ENCODE measurements at places on chromosomes 1 and 21.

DNA sequence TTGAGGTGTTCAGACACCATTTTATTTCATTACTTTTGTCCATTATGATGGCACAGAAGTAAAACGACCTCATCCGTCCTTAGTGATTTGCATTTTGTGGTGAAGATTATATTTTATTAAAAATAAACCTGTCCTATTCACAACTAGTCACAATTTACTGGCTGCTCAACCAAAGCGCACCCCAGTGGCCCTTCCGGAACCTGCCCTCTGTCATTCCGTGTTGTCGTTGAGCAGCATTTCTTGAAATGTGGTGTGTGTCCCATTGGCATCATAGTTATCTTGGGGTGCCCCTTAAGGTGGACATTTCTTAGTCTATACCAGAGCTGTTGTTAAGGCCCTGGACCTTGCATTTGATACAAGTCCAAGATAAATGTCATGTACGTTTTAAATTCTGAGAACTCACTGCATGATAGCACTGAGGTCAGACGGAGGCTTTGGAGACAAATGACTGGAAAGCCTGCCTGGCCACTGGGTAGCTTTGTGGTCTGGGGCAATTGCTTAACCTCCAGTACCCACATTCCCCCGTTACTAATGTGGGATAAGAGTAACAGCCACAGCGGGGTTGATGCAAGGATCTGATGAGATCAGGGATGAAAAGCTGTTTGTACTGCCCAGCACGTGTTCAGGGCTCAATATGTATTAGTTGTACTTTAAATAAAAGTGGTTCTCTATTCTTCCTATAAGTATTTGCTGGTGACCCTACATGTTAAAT is 36.2 kb downstream of the BACH1 start:
- peak; percentile 72 for DNase-seq

DNA sequence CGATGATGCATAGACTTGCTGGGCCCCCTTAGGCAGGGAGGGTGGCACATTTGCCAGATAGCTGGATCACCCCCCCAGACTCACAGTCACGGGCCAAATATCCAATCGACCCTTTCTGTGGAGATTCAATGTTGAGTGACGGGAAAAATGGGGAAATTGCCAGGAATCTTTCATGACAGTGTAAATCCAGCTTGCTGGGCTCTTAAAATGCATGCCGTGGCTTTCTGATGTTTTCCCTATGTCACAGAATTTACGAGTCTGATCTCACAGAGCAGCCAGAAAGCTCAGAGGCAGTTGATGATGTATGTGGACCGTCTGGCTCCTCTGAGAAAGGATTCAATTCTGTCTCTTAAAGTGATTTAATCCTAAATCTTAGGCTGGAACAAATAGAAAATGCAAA is 150.1 kb upstream of the ZNF644 start:
- no peak for DNase-seq

GRCh38 chr1:156640842-156641706 is 843 bp upstream of the BCAN start:
- no peak for DNase-seq

- no peak for DNase-seq
Measured at GRCh38 chr1:14037101-14037847, 337.3 kb downstream of the PRDM2 start.

GRCh38 chr1:30728832-30729638 is 5.7 kb upstream of the MATN1 start:
- no peak for DNase-seq

DNA sequence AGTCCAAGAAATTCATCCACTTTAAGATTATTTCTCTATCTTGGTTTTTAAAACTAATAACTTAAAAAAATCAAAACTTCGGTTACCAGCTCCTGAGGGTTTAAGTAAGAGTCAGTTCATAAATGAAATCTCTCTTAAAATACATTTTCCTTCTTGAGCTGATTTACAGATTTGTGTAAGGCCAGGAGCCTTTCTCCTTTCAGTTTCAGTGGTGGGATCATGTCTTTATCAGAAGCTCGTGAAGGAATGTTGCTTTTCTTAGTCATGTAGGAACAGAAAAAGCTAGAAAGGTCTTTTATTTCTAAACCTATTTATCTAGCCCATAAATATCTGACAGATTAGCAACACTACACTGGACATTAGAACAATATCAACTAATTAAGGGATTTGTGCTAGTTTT is 390.2 kb downstream of the GPATCH2 start:
- no peak for DNase-seq

GRCh38 chr1:24735509-24736375 is 9.5 kb upstream of the CLIC4 start:
- DNase-seq, result no peak

GRCh38 chr1:43312663-43313515 is 12.1 kb downstream of the TIE1 start:
- no peak for DNase-seq

GRCh38 chr1:210646258-210646616 is 317.5 kb downstream of the HHAT start:
- DNase-seq, result no peak

DNA sequence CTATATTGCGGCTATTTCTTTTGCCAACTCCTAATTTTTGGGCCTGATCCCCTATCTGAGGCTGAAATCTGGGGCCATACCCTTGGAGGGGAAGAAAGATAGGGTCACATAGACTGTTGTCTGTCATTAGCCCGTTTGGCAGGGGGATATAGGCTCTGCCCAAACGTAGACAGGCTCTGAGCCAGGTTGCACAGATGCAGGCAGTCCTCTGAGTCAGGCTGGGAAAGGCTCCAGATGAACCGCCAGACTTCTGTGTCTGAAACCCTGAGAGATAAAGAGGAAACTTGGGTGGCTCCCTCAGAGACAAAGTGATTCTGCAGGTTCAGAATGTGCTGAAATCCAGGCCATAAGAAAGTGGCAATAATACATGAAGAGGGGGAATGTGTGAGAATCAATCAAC is 4.0 kb upstream of the CAP1 start:
- DNase-seq, result peak; percentile 74

- no peak for DNase-seq
Measured at GRCh38 chr1:39321979-39322378, 117.5 kb downstream of the MACF1 start.

DNA sequence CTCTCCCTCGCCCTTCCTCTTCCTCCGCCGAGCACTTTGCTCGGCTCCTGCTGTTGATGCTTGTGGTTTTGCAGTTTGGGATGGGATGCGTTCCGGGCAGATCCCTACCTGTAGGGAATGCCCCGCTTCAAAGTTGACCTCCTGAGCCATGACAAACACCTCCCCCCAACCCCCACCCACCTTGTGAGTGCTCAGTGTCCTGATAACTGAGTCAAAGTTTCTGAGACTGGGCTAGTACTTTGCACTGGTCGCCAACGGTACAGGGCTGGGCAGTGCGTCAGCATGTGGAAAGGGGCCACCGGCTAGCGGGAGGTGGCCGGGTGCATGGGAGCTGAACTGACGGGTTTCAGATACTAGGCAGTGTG is 771 bp downstream of the RABGAP1L start:
- DNase-seq, result peak; percentile 16

- no peak for DNase-seq
Measured at GRCh38 chr1:179014123-179014522, 11.6 kb upstream of the FAM20B start.

DNA sequence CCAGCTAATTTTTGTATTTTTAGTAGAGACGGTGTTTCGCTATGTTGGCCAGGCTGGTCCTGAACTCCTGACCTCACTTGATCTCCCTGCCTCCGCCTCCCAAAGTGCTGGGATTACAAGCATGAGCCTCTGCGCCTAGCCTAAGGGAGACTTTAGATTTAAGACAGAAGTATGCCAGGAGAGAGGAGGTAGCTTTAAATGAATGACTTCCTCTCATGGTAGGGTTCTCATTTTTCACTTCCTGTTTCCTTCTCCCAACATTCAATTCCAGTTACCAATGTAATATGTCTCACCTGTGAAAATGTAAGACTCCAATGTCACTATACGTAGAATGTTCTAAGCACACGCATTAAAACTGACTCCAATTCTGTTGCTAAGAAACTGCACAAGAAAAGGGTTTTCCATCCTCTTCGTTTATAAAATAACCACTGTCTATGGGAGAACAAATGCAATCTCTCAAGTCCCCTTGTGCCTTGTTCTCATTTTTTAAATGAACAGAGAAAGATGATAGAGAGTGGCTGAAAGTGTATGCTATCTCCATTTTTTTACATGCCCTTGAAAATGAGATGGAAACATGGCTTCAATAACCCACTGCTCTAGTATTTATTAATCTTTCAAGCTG is 140.0 kb downstream of the SLC45A1 start:
- peak; percentile 26 for DNase-seq

DNA sequence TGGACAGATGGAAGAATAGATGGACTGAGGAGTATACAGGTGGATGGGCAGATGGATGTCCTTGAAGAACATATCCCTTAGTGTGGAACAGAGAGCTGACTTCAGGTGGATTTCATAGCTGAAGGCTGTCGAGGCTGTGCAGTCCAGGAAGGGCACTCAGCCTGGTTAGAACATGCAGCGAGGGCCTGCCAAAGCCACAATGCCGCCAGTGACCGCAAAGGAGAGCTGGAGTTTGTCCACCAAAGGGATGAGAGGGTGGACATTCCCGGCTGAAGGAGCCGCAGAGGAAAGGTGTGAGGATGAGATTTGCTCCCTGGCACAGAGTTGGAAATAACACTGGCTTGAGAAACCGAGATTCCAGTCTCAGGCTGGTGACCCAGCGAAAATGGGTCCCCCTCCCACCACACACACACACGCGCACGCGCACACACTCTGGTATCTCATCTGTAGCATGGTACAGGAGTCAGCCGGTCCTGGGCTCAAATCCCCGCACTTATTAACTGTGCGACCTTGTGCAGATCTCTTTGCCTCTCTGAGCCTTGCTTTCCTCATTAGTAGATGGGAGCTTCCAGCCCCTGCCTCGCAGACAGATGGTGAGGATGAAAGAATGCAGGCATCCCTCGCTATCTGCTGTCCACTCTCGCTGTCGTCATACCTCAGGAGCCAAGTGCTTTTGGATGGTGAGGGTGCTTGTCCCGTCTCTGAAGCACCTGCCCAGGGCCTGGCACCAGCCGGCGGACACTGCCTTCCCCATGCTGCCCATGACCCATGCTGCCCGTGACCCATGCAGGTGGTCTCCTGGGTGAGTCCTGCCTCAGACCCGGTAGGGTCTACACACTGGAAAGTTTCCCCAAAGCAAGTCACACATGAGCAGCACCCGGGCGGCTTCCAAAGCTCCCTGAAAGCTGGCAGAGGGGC is 26.8 kb upstream of the EFHD2 start:
- no peak for DNase-seq

DNA sequence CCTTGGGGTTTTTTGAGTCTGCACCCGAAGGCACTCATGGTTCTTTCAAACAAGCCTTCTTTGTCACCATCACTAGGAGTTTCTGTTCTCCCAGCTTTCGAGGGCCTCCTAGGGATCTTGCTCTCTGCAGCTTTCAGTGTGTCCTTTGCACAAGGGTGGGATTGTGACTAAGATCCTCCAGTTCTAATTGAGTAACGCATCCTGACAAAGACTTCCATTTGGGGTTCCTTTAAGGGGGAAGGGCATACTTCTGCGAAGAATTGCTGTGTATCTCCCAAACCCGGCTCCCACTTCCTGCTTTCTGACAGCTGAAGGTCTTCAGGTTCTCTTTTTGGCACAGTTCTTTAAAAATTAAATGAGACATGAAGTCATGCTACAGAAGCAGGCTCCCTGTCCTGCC is 139.4 kb downstream of the EDEM3 start:
- DNase-seq, result peak; percentile 52

DNA sequence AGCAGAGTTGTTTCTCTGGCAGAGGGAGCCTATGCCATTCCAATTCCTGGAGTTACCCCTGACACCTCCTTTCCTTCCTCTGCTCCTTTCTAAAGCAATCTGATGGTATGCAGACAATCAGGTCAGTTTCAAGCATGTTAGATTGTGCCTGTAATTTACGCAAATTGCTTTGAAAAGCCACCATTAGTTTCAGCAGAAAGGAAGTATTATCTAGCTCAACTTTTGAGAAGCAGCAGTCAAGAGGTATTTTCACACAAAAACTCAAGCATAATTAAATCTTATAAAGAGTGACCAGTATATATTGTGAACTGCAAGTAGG is 2.2 kb downstream of the ERRFI1 start:
- DNase-seq, result no peak

- DNase-seq, result no peak
Measured at GRCh38 chr21:32549440-32549839, 35.9 kb downstream of the TCP10L start.

DNA sequence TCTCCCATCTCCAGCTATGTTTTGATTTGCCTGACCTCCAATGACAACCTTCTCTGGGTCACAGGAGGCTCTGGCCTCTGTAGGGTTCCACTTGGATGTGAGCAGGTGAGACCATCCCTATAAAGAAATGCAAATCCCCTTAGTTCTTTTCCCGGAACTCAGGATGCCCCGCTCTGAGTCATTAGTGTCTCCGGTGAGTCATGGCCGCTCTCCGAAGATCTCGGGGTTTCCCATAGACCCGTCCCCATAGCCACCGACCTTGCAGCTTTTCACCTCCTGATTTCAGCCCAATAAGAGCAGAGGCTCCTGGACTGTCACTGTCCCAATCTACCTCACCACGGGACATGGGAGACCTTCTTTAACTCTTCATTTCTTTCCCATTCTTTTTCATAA is 98.2 kb downstream of the PGBD5 start:
- DNase-seq, result no peak

DNA sequence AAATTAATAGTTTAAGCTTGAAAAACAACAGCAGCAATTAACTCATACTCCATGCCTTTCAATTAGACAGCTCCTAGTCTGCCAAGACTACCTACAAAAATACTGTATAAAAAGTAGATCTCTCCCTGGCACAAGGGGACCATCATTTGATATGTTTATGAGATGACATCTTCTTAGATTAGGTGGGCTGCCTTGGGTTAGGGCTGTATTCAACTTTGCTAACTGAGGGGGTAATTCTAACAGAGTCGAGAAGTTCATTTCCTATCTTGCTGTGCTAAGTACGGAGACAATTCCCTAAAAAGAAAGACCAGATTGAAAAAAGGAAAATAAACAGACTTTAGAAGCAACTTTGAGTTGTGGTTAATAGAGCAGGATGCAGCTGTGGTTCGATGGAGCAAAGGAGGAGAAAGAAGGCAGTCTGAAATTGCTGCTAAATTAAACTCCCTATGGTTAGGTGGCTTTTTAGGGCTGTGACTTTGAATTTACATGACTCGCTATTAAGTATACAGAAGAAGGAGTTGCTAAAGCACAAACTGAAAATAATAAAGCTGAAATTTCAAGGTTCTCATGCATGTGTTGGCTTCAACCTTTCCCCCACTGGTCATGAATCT is 75.4 kb downstream of the CDC7 start:
- DNase-seq, result no peak

DNA sequence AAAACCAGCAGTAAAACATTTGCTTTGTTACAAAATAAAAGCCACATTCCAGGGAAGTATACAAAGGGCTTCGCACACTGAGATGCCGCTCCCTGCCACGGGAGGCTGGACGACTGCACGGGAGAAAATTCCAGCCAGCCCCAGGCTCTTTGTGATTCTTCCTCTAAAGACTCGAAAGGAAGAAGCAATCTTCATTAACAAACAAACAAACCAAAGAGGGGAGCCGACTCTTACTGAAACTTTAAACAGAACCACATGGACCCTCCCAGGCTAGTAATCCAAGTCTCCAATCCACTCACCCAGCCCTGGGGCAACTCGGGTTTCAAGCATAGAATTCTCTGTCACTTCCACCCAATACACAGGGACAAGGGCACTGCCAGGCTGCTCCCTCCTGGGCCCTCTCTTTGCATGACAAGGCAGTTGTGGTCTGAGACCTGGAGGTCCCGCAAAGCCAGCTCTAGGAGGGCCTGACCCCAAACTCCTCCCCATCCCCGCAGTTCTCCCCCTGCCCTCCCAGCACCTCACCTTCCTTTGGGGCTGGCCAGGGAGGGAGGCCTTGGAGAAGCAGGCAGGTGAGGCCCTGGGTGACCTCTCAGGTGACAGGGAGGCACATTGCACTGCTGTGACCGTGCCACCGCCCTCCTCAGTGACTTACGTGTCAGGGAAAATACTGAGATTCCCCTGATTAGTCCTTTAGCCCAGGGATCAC is 26.6 kb upstream of the COL18A1 start:
- DNase-seq, result no peak

Data from HL-60 (cell line).